ENCODE measurements at places on chromosomes 4 and X.

GRCh38 chr4:156931267-156931666 is 40.3 kb downstream of the PDGFC start:
- peak; percentile 58 for DNase-seq

DNA sequence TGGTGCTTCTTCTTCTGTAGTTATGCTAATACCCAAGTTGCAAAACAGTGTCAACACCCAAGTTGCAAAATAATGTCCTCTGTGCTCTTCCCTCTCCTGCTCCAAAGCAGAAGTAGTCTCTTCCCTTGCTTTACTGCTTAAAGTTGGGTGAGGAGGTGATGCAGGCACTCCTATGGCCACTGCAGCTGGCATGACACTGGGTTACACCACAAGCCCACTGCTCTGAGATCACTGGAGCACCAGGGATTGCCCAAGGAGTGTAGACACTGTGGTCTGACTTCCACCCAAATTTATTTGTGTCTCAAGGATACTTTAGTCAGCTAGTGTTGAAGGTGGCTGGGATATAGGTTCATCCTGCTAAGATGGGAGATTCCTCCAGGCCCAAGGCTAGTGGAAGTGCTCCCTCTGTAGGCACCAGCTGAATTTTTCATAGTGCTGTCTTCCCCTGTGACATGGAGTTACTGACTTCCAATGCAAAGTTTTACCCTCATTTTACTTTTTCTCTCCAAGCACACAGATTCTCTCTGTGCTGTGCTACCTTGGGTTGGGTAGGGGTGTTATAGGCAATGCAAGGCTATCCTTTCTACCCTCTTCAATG is 196.2 kb upstream of the TENT5D start:
- no peak for DNase-seq

- peak; percentile 52 for DNase-seq
Measured at GRCh38 chr4:25098964-25099891, 61.0 kb downstream of the SEPSECS start.

GRCh38 chr4:117084866-117085701 is at the start of gene TRAM1L1:
Gene TRAM1L1, minus strand, starts transcription at chr4:117085576. Its CDS starts 183 bp downstream, at chr4:117085393.
- DNase-seq: peak; percentile 24

DNA sequence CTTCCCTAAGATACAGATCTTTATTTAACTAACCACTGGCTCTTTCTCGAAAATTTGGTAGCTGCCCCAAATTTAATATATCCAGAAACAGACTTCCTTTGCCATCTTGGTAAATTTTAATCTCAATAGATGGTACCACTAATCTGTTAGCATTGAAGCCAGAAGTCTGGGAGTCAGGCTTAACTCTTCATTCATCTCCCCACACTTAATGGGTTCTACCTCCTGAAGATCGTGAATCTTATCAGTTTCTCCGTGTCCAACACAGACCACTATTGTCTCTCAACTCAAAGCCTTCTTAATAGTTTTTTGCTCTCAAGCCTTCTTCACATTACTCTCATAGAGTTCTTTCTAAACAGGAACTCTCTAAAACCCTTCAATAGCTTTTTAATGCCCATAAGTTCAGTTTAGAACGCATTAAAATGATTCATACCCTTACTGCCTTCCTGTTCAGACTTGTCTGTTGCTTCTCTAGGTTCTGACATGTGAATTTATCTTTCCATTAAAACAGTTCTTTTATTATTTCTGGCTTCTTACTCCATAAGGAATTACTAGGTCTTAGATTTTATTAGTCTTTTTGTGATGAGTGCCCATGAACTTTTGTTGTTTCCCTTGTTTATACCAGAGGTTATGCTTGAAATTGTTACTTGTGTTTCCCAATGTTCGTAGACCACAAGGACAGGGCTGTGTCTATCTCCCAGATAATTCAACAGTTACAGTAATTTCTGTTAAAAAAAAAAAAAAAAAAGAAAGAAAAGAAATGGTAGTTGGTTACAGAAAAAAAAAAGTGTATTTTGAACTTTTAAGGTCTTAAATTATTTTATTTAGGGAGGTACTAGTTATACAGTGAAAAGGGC is 54.7 kb downstream of the SMARCAD1 start:
- no peak for DNase-seq

GRCh38 chrX:8067754-8068462 is 103.2 kb downstream of the VCX2 start:
- no peak for DNase-seq

DNA sequence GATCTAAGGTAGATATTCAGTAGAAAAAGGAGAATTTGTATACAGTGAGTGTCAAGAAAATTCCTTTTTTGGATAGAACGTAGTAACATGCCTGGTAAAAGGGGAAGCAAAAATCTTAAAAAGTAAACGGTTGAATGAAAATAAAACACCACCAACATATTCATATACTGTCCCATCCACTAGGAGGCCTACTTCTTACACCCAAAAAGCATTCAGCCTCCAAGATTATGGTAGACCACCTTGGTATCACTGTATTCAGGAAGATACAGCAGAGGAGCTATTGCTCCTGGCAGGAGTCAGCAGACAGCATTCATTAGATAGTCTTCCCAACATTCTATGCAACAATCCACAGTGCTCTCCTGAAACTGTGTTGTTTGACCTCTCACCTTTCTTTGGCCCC is 274.6 kb upstream of the MAGEB2 start:
- no peak for DNase-seq

DNA sequence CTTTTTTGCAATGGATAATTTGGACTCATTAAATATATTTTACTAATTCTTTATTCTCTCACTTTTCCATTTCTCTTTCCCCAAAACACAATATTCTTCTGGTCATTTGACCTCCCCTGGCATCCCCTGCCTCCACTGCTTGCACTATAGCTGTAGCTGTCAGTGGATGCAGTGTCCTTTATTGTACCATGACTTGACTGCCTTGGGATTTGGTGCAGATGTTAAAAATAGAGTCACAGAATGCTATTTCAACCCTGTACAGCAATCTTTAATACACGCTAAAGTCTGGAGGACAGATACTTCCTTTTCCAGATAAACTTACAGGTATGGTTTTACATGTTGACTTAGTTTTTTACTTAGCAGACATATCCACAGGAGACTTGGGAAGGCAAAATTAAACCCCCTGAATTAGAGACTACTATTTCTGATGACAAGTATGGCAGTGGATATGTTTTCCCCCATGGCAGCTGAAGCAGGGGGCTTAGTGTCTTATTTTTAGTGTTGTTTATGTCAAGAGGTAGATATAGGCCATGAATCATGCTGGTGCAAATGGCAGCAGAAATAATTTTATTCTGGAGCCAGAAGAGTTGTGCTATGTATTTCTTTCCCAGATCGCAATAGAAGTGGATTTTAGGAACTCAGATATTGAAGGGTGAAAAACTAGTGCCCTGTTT is 461.4 kb downstream of the NAF1 start:
- no peak for DNase-seq

DNA sequence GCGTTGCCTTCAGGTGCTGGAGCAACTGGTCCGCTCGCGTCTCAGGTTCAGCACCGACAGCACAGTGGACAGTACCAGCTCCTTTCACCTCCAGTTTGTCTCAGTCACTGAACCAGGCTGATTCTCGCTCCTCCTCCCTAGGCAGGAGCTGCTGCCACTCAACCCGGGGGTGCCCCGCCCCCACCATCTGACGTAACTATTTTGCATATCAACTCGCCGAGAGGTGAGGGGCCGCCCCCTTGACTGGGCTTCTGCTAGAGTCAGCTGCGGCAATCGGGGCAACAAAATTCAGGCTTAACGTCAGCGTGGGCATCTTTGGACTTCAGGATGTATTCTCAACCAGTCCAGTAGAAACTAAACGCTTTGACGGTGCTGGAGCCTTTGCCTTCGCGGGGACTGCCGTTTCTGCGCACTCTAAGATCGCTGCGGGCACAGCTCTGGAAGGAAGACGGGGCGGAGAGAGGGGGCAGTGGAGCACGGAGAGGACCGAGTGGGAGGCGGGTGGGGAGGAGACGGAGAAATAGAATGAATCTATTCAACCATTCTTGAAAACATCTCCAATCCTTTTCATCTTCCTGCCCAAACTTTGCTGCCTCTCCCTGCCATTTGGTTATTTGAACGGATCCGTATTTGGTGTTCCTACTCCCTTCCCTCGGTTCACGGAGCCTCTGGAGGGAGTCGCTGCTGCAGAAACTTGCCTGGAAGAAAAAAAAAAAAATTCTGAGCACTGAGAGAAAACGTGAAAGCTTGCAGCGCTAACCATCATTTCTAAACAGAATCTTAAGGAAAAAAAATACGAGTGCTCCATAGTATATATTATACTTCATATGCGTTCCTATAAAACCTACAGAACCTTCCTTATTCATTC is at the start of gene FSTL5:
Gene FSTL5, minus strand, starts transcription at position 109 of the 868 bp plus-strand sequence. CDS start 52,604 bp downstream, outside the sequence.
- no peak for DNase-seq
